ENCODE measurements at places on chromosomes 6 and 20.

DNA sequence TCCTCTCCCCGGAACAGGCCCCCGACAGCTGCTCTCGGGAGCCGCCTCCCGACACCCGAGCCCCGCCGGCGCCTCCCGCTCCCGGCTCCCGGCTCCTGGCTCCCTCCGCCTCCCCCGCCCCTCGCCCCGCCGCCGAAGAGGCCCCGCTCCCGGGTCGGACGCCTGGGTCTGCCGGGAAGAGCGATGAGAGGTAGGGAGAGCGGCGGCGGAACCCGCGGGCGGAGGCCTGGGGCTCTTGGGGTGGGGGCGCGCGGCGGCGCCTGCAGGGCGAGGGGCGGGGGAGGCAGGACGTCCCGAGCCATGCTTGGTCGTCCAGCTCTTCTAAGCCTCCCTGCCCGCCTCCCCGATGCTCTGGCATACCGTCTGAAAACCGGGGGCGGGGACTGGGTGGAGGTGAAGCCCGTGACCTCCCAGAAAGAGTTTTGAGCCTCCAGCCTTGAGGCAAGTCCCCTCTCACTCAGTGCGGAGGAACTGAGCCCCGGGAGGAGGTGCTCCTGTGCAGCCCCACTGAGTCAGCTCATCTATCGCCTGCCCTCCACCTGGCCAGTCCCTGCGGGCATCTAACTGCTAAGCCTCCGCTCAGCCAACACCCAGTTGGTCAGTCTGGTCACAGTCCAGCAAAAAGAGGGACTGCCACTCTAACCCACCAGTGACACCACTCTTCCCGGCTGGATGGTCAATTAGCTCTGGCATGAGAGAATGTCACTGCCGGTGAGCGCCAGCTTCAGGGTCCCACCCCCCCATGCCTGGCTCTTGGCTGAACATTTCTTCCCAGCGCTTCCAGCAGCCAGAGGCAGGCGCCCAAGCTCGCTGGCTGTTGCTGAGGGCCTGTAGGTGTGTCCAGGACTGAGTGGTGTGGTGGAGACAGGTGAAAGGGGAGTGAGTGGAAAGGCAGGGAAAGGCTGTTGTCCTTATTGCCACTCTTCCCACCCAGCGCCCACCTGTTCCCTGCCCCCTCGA lies 482 bp downstream of the DDR1 start:
- DNase-seq = peak; percentile 15

DNA sequence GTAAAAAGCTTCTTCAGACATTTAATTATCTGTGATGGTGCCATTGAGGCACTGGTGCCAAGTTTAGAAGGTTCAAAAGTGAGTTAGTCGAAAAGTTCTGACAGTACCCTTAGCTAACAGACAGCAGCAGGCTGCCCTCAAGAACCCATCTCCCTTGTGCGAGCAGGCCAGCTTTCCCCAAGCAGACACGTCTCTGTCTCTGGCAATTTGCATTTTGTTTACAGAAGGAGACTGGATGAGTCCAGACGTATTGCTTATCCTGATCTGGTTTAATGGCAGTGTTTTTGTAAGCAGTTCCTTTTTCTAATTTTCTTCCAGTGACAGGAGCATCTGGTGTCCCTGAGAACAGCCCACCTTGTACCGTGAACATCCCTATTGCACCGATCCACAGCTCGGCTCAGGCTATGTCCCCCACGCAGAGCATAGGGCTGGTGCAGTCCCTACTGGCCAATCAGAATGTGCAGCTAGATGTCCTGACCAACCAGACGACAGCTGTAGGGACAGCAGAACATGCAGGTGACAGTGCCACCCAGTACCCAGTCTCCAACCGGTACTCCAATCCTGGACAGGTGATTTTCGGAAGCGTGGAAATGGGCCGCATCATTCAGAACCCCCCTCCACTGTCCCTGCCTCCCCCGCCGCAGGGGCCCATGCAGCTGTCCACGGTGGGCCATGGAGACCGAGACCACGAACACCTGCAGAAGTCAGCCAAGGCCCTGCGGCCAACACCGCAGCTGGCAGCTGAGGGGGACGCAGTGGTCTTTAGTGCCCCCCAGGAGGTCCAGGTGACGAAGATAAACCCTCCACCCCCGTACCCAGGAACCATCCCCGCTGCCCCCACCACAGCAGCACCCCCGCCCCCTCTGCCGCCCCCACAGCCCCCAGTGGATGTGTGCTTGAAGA lies 58.3 kb upstream of the TMEM181 start:
- no peak for DNase-seq

- no peak for DNase-seq
These were observed 6.0 kb upstream of the AGPAT4 start for GRCh38 chr6:161279677-161280415.

- DNase-seq = no peak
These were observed 102.0 kb downstream of the SAMD3 start for GRCh38 chr6:130120731-130121130.

GRCh38 chr20:54598352-54598751 lies 123.0 kb downstream of the DOK5 start:
- no peak for DNase-seq

DNA sequence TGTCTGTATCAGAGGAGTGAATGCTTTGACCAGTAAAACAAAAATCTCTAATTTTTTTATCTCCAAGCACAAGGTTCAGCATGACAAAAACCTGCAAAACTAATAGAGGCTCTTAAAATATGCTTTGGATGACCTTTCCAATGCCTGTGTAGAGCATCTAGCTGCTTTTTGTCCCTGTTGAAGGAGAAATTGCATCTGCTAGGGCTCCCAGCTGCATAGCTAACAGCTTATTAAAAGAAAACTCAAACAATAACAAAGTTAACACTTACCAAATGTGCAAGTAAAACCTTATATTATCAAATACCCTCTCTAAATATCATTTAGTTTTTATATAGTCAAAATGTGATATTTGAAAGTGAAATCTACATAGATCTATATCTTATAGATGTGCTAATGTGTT lies 378.6 kb downstream of the CD109 start:
- no peak for DNase-seq

DNA sequence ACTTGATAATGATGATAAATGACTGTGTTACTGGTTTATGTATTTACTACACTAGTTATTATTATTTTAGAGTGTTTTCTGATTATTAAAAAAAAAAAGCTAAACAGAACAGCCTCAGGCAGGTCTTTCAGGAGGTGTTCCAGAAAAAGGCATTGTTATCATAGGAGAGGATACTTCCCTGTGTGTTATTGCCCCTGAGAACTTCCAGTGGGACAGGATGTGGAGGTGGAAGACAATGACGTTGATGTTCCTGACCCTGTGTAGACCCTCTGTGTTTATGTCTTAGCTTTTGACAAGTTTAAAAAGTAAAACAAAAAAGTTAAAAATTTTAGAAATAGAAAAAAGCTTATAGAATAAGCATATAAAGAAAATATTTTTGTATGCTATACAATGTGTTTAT lies 49.1 kb downstream of the NCOA7 start:
- DNase-seq = no peak

DNA sequence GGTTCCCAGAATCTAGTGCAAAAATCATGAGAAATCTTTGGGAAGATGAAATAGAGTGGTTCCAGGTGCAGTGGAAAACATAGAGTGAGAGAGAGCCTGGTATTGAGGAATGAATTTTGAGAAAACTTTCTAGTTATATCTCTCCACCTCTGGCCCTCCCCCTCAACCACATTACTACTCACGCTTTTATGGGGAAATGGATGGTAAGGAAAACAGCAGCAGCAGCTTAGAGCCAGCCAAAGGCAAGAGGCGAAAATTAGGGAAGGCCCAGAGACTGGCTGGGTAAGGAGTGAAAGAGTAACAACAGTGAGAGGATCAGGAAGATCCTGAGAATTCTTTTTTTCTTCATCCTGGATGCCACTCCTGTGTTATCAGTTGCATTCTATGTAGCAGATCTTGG lies 187.9 kb upstream of the ECI2 start:
- no peak for DNase-seq

DNA sequence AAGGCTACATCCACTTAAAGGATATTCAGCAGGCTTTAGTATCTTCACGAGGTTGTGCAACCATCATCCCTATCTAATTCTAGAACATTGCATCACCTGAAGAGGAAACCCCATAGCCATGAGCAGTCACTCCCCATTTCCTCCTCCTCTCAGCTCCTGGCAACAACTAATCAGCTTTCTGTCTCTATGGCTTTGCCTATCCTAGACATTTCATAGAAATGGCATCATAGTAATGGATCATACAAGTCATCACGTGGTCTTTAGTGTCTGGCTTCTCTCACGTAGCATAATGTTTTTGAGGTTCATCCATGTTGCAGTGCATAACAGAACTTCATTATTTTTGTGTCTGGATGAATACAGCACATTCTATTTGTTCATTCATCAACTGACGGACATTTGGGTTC lies 20.5 kb downstream of the SNAI1 start:
- peak; percentile 95 for DNase-seq

GRCh38 chr6:31058128-31058894 lies 48.0 kb downstream of the MUC22 start:
- DNase-seq = peak; percentile 98

DNA sequence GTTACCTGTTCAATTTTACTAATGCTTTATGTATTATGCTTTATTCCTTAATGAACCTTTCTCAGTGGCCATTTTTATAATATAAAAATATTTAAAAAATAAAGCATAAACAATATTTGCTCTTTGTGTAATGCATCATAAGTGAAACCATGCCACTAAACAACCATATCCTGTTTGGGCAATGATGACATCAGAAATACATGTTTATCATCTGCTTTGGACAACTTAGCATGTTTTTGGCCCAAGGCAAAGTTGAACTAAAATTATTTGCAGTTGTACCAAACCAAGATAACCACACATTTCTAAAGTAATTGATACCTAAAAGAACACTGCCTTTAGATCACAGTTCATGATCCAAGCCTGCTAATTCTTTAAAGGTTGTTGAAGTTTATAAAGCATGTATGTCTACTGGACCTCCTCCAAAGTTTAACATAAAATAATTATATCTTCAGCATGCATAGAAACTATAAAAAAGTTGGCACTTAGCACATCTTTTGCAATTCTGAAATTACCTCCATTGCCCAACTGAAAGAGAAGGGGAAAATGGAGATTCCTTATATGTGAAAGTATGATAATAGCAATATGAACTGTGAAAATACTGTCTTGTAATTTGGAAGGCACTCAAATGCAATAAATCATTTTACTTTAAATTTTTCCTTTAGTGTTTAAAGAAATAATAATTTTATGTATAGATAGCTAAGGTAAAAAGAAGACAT lies 325.6 kb upstream of the RUNX2 start:
- peak; percentile 0 for DNase-seq

DNA sequence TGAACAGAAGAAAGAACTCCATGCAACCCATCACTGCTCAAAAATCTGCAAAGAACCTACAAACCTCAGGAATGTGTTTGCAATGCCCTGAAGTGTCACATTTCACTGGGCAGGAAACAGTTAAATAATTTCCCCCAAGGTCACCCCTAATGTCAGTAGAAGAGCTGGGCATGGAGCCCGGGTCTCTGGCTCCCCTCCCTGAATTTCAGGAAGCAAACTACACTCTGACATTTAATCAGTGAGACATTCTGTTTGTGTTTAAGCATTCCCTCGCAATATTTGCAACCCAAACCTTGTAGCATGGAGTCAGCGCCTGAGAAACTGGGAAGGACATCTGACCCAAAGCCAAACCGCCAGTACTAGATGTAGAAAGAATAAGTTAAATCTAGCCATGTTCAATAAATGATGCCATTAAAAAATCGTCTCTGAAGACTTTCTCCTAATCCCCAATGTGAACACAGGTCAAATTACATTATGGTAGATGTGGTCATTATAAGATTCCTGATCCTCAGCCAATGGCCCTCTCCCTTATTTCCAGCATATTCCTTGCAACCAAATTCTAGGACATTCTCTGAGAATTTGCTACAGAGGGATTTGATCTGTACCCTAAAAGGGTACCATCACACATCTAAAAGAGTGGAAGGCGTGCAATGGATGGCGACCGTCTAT lies 91.2 kb upstream of the ADTRP start:
- DNase-seq = peak; percentile 84

- DNase-seq = no peak
These were observed 6.8 kb downstream of the NQO2 start for GRCh38 chr6:3006476-3006875.

GRCh38 chr6:133355922-133356321 lies 114.8 kb downstream of the EYA4 start:
- no peak for DNase-seq

DNA sequence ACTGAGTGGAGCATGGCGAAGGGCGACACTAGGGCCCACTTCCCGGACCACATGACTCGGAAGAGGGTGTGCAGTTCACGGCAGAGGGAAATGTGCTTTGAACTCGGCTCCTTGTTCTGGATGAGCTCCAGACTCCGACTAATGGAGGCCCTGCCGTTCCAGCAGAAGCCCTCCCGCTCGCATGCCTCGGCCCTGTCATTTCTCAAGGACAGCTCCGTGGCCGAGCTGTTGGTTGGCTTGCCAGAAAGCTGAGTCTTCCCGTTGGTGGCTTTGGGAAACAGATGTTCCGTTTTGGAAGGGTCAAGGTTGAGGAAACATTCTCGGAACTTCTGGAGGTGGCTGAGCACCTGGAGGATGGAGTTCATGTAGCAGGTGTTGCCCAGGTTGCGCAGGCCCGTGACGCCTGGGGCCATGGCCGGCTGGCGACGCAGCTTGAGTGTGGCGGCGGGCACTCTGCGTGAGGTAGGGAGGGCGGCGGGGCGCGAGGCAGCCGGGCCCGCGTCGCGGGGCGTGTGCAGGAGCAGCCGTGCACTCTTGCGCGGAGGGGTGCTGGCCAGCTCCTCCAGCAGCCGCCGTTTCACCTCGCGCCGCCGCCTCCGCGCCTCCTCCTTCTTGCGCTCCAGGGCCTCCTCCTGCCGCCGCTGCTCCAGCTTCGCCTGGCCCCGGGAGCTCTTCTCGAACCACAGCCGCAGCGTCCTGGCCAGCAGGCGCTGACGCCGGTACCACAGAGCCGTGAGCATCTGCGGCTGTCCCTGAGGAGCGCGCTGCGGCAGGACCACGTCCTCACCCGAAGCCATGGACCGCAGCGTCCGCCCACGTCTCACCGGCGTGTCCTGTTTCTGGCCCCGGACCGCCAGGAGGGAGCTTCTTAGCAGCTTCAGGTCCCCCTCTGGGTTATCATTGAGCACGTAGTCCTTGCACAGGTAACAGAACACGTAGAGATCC lies 18.6 kb downstream of the TOMM6 start:
- no peak for DNase-seq

DNA sequence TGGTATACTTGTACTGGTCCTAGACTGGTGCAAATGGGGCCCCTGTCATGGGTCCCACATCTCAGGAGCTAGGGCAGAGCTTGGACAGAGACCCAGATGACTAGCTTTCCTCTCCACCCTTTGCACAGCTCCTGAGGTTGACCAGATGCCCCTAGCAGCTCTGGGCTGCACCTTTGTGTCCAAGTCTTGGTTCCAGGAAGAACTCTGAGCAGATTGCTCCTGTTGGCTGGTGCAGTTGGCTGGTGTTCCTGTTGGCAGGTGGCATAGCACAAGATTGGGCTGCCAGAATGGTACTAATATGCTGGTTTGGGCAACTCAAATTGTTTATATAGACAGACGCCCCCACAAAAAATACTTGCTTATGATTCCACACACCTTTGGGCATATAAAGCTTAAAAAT lies 89.4 kb upstream of the EZR start:
- no peak for DNase-seq

DNA sequence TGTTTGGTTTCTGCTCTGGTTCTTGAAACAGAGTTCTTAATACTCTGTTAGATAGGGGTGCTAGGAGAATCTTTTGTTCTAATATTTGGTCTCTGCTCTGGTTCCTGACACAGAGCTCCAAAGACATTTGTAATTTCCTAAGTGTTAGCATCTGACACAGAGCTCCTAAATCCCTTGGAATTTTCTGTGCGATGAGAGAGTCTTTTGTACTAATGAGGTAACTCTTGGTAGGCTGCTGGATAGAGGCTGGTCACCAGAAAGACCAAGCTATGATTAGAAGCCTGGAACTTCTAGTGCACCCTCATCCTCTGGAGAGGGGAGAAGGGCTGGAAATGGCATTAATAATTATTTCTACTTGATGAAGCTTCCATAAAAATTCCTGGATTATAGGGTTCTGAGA lies 7.7 kb upstream of the CD109 start:
- no peak for DNase-seq

Data from IMR-90 (cell line).